Fibroblast of the conjunctiva (primary cell): ENCODE measurements at places on chromosomes 12 and 14.
A peak's percentile ranks its signal among the peaks of the same experiment; 100 is the strongest.

- no peak for DNase-seq
These were observed 22.6 kb upstream of the DRAM1 start for GRCh38 chr12:101854747-101855146.

- no peak for DNase-seq
These were observed 11.2 kb upstream of the LBHD2 start for GRCh38 chr14:103072595-103073366.

- peak; percentile 93 for DNase-seq
These were observed 94.9 kb downstream of the NAV3 start for GRCh38 chr12:77925536-77926108.

- DNase-seq, result no peak
These were observed 38.1 kb downstream of the ESRRB start for GRCh38 chr14:76413962-76414600.

DNA sequence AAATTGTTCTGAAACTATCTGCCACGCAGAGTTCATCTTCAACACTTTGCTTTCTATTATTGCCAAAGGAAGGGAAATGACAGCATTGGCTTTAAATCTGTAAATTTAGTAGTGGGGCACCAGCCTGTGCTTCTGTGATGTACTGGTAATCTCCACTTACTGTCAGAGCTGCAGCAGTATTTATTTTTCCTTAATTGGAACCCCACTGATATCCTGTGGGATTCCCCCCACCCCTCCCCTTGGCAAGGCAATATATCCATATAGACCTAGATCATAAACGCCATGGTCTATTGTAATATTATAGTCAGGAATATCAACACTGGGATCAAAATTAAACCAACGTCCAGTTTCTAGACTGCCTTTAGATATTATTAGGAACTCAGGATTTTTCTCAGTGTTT is 96.7 kb downstream of the RMST start:
- no peak for DNase-seq

GRCh38 chr12:1205512-1206060 is 214.6 kb downstream of the ERC1 start:
- no peak for DNase-seq

DNA sequence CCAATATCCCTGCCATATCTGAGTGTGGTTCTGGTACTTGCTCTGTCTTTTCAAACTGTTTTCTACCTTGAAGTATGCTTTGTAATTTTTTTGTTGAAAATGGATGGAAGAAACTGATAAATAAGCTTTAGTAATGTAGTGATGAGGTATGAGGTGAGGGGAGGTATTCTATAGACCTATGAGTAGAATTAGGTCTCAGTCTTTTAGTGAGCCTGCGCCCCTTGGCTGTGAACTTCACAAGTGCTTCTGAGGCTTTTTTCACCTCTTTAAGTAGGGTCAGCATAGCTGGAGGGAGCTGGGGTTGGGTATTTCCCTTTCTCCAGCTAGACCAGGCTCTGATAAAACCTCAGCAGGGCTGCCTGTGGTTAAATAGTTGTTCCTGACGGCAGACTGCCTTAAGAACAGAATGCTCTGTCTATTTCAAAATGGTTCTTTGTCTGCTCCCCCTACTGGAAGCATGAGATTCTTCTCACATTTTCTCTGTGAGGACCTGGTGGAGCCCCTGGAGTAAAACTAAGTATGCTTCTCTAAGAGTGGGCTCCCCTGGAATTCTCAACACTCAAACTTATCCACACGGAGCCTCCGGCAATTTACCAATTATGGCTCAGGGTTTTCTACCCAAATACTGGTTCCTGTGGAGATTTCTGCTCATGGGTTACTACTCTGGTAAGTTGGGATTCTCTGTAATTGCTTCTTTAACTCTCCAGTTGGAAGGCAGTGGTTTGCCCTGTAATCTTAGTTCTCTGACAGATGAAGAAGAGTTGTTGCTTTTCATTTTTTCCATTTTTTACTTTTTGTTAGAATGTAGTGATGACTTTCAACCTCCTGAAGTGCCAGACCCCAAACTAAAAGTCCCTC is 13.1 kb downstream of the KRT5 start:
- DNase-seq, result no peak

- DNase-seq, result no peak
These were observed 284.7 kb upstream of the DDHD1 start for GRCh38 chr14:53437858-53438257.

DNA sequence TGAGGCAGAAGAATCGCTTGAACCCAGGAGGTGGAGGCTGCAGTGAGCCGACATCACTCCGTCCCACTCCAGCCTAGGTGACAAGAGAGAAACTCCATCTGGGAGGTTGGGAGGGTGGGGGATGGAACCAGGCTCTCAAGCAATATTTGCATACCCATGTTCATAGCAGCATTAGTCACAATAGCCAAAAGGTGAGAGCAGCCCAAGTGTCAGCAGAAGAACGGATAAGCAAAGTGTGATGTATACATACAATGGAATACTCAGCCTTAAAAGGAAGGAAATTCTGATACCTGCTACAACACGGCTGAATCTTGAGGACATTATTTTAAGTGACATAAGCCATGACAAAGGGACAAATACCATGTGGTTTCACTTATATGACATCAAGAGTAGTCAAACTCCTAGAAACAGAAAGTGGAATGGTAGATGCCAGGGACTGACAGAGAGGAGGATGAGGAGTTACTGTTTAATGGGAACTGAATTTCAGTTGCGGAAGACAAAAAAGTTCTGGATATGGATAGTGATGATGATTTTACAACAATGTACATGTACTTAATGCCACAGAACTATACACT is 11.6 kb downstream of the DAD1 start:
- DNase-seq, result no peak

- DNase-seq, result peak; percentile 43
These were observed 426.9 kb upstream of the MIS18BP1 start for GRCh38 chr14:45679853-45680252.

- no peak for DNase-seq
These were observed 6.8 kb upstream of the DCD start for GRCh38 chr12:54654926-54655325.

- no peak for DNase-seq
These were observed 83.8 kb upstream of the PLEKHG7 start for GRCh38 chr12:92619026-92619425.

- no peak for DNase-seq
These were observed 25.7 kb downstream of the SOAT2 start for GRCh38 chr12:53128780-53129569.

DNA sequence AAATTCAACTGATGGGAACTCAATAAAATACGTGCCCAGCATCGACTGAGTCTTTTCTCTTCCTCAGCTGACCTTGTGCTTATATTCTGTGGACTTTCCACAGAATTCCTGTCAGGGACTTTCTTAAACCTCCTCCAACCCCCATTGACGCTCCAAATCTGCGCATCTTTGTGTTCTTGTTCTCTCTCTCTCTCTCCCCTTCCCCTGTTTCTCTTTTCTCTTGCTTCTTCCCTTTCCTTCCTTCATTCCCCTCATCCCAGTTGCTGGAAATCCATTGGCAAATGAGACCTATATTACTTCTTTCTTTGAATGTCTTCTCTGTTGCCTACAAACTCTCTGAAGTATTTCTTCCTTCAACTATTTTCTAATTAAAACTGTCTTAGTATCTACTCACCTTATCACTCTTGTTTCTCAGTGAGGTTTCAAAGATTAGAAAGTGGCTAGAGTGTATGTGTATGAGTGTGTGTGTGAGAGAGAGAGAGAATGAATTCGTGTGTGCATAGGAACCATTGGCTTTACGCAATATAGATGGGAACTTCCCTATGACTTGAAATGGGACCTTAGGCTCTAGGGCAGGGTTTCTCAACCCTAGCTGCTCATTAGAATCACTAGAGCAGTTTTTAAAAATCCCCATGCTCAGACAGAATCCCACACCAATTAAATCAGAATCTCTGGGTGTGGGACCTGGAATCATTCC is 41.8 kb upstream of the DHRS7 start:
- DNase-seq, result no peak

GRCh38 chr14:58397156-58397555 is 1.4 kb downstream of the TOMM20L start:
- no peak for DNase-seq

GRCh38 chr12:71725011-71725410 is 29.7 kb upstream of the RAB21 start:
- peak; percentile 94 for DNase-seq

- no peak for DNase-seq
These were observed 65.1 kb upstream of the DYNC1H1 start for GRCh38 chr14:101899263-101899662.

GRCh38 chr14:51807356-51807755 is 53.1 kb upstream of the GNG2 start:
- DNase-seq, result no peak

GRCh38 chr12:70044167-70044566 is 199.1 kb upstream of the CNOT2 start:
- no peak for DNase-seq

- DNase-seq, result no peak
These were observed 8.4 kb upstream of the ACVRL1 start for GRCh38 chr12:51898937-51899336.

GRCh38 chr14:64764641-64765520 is 60.7 kb downstream of the PLEKHG3 start:
- peak; percentile 33 for DNase-seq

DNA sequence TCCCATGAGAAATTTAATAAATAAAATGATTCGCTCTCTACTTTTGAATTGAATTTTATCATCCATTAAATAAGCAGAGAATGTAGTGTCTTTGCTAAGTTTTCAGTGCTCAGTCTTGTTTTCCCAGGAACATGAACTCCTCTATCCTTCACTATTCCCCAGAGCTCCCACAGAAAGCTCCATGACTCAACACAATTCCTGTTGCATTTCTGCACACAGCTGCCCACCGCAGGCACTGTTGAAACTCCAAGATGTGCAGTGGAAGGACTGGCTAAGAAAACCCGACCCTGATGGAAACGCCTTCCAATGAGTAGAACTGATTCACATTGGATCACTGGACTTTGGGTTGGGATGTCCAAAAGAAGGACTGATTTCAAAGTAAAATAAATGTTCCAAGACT is 202.4 kb upstream of the AMIGO2 start:
- no peak for DNase-seq

GRCh38 chr12:109844983-109845823 is 12.0 kb upstream of the TRPV4 start:
- peak; percentile 71 for DNase-seq

GRCh38 chr12:70806827-70807226 is 113.7 kb downstream of the PTPRR start:
- DNase-seq, result no peak

DNA sequence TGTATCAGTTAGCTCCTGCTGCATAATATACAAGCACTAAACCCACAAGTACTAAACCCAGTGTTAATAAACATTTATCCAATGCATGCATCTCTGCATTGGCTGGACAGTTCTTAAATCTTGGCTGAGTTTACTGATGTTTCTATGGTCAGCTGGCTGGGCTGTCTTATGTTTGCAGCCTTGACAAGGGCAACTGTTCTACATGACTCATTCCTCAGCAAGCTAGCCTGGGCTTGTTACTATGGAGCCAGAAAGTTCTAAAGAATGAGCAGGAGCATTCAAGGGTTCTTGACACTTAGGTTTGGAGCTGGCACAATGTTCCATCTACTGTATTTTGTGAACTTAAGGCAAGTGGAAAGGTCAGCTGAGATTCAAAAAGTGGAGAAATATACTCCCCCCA is 199.1 kb downstream of the GLT1D1 start:
- DNase-seq, result no peak

DNA sequence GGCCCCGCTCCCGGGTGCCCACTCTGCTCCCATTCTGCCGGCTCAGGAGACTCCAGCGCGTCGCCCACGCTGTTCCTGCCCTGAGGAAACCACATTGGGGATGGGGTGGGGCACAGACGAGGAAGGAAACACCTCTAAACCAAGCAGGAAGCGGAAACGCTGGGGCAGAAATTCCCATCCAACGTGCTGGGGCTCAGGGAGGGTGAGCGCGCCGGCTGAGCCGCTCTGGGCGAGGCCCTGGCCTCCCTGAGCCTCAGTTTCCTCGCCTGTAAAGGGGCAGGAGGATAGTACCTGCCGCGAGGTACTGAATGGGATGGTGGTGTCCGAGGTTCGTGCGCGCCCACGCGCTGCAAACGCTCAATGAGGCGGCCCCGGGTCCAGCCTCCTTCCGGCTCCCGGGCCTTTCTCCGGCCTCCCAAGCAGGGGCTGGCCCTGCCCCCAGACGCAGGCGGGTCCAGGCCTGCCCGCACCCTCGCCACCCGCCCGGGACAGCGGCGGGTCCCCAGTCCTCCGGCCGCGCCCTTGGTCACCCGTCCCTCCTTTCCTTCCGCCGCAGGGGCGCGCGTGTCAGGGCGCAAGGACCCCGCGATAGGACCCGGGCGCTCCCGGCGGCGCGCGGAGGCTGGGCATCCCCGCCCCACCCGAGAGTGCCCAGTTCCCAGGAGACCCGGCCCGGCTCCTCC is 673 bp downstream of the BEGAIN start:
- DNase-seq, result no peak

GRCh38 chr14:55950135-55950534 is 168.1 kb upstream of the PELI2 start:
- DNase-seq, result no peak

- no peak for DNase-seq
These were observed 24.2 kb downstream of the NINJ2 start for GRCh38 chr12:638953-639557.

DNA sequence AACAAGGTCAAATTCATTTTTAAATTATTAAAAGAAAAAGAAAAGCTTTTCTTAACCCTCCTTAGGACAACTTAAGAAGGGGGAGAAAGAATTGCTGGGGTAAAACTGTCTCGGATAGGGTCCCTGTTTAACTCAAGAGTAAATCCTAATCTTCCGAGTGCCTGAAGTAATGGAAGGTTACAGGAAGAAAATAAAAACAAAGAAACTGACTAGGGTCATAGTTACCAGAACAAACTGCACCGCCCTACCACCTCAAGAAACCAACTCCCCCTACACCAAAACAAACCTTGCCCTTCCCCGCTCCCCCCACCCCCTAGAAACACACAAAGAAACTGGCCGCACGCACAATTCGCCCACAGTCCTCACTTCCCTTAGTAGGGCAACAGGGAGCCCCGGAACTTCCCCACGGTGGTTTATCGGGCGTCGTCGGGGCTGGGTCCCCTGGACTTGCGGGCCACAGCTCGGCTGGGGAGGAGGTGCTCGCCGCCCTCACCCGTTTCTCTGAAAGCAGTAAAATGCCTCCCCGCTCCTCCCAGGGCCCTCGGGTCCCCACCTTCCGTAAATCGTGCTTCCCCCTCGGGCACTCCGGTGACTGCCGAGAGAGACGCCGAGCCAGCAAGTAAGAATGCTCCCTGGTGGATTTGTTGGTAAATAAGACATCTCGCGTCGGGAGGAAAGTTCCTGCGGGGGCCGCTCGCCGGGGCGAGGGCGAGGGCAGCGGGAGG is 2.4 kb downstream of the SINHCAF start:
- DNase-seq, result no peak
